ENCODE measurements at places on chromosomes 3 and 15. TPM values are rescaled to one million over a fixed set of nuclear protein-coding genes. Genes with fewer than 3 reads are reported as not detected.

DNA sequence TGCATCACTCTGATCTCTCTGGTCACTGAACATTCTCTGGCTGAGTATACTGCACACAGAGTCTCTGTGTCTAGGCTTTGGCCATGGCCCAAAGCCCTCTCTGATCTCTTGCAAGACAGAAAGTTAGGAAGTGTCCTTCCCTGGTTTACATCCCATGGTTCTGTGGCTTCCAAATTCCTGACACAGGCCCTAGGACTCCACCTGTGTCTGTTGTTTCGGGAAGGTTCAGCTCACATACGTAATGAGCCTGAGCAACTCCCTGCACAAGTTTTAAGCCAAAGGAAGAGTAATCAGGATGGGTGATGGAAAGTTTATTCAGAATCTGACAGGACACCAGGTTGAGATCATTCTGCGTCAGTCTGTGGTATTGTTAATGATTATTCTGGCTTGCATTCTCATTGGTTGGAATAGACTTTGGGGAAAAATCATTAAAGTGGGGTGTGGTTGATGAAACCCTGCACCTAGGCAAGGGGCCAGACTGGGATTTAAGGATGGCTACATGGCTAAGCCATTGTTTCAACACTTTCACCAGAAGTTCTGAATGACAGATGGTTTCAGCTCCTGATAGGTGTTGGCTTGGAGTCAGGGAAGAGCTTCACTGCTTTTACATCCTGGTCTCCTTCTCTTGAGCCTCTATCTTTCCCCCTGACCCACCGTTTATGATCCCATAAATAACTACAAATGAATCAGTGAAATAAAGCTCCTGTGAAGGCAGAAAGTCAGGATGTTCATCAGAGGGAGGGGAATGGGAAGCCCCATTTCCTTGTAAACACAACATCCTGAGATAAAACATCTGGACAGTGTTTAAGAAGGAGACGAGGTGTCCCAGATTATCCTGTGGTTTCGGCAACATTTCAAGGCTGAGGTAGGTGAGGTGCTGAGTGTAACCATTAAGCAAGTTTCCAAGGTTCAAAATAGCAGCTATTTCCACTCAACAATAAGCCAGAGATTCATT is 14.1 kb downstream of the LCMT2 start:
- DNase-seq = no peak

The DGKG gene
- total RNA-seq = 20.5 TPM

The CLDN18 gene
- total RNA-seq = not detected

DNA sequence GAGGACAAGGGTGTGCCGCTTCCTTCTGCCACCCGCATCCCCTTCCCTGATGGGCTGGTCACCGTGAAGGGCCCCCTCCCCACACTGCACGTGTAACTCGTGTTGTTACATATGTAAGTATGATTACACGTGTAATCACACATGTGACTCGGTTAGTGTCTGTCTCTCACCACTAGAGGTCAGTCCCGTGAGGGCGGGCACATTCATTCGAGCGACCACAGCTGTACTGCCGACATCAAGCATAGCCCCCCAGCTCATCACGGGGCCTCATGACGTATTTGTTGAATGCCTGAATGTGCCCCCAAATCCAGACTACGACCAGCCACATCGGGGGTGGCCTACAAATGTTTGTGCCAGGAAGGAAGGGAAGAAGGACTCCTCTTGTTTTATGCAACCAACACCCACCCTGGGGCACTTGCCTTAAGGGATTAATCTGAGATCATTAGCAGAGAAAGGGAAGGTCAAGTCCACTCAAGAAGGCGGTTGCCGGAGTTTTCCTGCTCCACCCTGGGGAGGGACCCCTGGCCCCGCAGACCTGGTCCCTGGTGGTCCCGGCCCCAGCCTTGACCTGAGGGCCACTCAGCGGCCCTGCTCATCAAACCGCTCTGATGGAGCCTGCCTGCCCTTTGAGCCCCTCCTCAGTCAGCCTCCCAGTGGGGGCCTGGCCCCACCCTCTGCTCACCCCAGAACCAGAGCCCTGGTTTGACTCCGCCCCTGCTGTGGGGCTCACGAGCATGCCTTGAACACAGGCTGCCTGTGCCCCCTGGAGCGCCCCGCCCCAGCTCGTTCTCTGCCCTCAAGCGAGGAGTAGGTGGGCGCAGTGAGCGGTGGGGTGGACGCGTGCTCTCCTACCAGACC is 52.8 kb downstream of the RGMA start:
- DNase-seq = peak; percentile 49

DNA sequence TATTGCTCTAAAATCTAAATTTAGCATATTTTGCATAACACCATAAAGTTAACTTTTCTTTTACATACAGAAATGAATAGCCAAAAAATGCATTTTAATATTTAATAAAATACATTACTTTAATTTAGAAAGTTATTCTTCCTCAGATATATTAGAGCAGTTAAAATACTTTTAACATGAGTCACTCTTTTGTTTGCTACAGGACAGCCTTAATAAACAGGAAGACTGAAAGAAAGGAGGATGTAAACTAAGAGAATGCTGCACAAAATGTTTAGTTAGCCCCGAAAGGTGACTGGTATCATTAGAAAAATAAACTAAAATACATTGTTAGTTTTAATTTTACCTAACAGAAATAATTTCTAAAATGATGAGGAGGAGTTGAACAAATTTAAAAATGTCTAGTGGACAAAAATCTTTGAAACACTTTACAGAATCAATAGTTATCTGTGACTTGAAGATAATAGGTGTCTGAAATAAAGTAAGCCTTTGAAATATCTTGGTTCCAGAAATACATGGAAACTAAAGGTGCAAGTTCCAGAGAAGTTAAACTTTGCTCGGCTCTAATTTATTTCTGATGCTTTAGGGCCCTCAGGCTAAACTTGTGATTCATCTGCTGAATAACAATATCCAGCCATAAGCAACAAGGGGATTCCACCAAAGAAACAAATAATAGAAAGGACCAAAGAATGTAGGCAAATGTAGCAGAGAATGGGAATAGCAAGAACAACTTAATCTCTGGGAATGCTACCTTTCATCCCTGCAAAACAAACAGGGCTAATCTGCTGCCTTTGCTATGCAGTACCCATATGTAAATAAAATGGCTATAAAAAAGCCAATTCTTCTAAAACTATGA is 138.3 kb upstream of the UBP1 start:
- peak; percentile 9 for DNase-seq

The WDR49 gene
- not detected for total RNA-seq

The EOMES gene
- 0.06 TPM for total RNA-seq
